NCI-H446 treated with DMSO at 0.1 percent for 48 hours (cell line): ENCODE measurements at places on chromosomes 2 and 18.

GRCh38 chr2:144730711-144731110 is 210.8 kb upstream of the ZEB2 start:
- no peak for DNase-seq

- DNase-seq: no peak
Observed at GRCh38 chr2:19580264-19580663, 221.8 kb upstream of the OSR1 start.

GRCh38 chr2:109242654-109243331 is 113.8 kb downstream of the SH3RF3 start:
- peak; percentile 36 for DNase-seq

DNA sequence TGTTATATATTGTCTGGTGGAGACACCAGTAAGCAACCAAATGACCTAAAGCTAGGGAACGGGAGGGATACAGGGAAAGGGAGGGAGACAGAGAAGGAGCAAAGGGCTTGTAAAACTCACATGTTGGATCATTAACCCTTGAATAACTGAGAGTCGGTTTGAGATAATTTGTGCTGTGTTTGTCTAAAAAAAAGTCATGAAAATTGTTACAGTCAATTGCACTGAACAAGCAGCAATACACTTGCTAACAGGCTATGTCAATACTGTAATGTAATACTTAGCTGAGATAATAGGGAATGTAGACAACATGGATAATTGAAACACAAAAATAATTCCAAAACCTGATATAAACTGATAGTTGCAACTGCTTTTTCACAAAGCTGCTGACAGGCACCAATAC is 71.3 kb upstream of the ZNF521 start:
- no peak for DNase-seq

- DNase-seq: no peak
Observed at GRCh38 chr2:96856776-96857666, 795 bp downstream of the ANKRD39 start.

DNA sequence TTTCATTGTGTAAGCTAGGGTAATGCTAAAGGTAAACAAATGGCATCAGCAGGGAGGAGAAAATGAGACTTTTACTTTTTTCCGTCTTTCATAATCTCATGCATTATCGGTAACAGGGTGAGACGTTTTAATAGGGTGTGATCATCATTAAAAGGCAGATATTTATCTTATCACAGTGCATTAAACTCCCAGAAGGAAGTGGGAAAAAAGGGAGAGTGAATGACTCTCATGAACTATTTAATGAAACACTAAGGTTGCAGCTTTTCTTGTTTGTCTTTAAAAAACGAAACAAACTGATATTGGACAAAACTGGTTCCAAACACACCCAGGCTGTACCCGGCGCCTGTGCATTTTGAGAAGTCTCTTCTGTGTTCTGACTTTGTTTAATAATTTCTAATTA is 1936.8 kb upstream of the PIK3C3 start:
- no peak for DNase-seq

DNA sequence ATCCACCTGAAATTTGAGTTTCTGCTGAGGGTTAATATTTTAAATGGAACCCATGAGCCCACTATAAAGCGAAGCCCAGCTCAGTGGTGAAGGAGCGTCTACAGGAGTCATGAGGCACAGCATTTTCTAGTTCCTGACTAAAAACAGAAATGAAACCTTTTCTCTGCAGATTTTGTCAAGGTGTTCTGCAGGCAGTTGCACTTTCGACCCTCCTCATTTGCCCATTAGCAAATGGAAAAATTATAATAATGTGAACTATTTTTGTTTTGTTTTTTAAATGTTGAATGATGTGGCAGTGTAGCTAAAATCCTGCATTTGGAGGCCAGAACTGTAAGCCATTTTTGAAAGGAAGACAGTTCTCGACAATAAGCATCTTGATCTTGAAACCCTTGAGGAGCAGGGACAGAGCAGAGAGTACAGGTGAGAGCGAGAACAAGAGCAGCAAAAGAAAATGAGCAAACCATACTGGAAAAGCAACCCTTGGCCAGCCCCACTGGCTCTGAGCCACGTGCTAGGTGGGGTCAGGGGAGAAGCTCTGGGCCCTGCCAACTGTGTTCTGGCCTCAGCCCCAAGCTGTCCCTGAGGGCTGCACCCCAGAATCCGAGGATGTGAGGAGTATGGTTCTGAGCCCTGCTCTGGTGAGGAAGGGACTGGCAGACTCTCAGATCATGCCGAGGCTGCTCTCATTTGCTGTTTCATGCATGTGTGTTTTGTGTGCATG is 26.4 kb upstream of the COPS8 start:
- DNase-seq: no peak

GRCh38 chr2:126882736-126883665 is 15.7 kb upstream of the TEX51 start:
- DNase-seq: no peak

- no peak for DNase-seq
Observed at GRCh38 chr2:191656792-191657191, 21.1 kb upstream of the NABP1 start.

GRCh38 chr2:188949046-188949818 is 24.9 kb upstream of the COL3A1 start:
- no peak for DNase-seq
